NCI-H1105 (cell line): ENCODE measurements at places on chromosomes 11 and 22.
A peak's percentile ranks its signal among the peaks of the same experiment; 100 is the strongest.

DNA sequence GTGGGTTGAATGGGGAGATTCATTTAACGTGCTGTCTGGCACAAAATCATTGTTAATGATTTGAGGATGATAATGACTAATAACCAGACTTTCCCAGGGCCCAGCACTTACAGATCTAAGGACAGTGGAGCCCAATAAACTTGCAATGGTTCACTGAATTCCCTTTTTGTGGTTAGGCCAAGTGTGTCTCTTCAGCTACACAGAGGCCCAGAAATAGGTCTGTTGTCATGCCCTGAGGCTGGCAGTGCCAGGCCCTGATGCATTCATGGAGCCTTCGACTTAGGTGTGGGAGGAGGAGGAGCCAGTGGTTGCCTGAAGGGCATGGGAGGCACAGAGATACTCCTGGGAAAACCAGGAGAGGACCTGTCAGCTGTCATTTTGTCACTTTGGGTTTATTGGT, 56.1 kb downstream of the KIAA1671 start:
- DNase-seq, result no peak

DNA sequence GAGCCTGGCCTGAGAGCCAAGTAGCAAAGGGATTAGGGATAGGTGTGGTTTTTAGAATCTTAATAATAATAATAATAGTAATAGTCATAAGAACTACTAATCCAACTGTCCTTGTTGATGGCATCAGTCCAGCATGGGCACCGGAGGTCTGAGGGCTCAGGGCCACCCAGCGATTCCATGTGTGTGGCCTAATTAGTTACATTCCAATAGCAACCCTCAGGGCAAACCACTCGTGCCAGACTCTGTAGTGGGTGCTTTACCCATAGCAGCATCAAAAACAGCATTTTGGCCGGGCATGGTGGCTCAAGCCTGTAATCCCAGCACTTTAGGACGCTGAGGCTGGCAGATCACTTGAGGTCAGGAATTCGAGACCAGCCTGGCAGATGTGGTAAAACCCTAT, 19.0 kb upstream of the MYH9 start:
- no peak for DNase-seq

DNA sequence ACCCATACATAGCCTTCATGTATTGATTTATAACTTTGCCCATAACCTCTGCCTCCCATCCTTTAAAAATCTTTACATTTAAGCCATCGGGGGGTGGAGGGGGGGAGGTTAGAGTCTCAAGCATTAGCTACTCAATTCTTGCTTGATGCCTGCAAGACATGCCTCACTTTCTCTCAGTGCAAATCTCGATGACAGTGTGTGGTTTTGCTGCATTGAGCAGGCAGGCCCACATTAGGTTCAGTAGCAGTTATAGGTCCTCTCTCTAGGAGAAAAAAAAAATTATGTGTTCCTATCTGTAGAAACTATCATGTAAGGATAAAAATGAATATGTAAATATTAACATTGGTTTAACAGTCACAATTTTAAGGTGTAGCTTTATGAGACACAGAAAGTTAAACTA, 314.0 kb upstream of the ANO3 start:
- no peak for DNase-seq

GRCh38 chr11:1448882-1449281, 37.7 kb downstream of the MOB2 start:
- no peak for DNase-seq

GRCh38 chr22:42179616-42180015, 49.0 kb upstream of the CYP2D6 start:
- DNase-seq, result no peak

DNA sequence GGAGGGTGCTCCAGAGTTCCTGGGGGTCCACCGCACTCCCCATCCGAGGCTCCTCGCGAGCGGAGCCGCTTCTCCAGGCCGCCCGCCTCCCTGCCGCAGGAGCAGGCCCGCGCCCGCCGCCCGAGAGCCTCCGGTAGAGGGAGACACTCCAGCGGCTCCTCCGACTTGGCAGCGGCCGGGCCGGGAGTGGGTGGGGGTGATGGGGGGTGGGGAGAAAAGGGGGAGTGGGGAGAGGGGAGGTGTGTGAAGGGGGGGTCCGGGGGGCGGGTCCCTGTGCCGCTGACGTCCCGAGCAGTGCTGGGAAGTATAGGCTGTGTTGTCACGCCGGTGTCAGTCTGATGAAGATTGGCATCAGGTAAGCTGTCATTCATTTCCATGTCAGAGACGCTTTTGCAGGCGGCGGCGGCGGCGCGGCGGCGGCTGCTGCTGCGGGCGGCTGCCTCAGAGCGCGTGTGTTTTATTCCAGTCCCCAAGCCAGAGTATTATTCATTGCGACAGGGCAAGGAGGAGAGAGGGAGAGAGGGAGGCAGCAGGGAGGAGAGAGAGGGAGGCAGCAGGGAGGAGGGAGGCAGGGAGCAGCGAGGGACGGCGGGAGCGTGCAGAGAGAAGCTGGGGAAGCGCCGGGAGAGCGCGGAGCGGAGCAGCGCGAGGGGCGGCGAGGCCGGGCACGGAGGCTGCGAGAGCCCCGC, at the start of gene PKNOX2:
Gene PKNOX2 (plus strand): TSS at position 330 of the 689 bp plus-strand sequence. CDS start 186,555 bp downstream, outside the sequence.
- DNase-seq, result peak; percentile 89

DNA sequence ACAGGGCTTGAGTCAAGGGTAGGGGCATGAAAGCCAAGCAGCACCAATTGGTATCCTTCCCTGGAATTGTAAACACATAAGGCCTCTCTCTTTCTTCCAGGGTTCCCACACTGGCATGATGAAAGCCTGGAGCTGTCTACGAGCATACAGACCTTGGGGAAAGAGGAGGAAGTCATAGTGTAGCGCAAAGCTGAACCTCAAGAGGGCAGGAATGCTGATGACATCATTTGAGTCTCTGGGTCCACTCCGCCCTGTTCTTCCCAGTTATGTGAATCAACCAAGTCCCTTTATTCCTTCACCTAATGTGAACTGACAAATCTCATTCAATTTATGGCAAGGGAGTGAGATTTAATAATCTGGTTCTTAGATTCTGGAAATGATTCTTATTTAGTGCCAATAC, 266.4 kb upstream of the NCAM1 start:
- no peak for DNase-seq

DNA sequence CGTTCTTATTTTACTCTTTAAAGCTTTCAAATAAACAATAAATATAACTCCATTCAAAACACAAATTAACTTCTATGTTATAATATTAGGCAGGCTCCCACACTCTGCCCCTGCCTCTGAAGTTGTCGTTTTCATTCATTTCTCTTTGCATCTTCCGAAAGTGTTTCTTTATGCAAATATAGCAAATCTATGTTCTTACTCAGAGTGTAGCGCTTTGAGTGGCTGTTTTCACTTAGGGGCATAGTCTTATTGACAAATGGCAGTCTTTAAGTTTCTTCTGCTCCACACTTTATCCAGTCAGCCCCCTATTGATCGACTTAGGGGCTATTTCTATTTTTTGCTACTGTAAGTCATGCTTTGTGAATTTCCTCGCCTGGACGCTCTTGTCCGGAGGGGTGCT, 45.3 kb upstream of the RTL6 start:
- no peak for DNase-seq

DNA sequence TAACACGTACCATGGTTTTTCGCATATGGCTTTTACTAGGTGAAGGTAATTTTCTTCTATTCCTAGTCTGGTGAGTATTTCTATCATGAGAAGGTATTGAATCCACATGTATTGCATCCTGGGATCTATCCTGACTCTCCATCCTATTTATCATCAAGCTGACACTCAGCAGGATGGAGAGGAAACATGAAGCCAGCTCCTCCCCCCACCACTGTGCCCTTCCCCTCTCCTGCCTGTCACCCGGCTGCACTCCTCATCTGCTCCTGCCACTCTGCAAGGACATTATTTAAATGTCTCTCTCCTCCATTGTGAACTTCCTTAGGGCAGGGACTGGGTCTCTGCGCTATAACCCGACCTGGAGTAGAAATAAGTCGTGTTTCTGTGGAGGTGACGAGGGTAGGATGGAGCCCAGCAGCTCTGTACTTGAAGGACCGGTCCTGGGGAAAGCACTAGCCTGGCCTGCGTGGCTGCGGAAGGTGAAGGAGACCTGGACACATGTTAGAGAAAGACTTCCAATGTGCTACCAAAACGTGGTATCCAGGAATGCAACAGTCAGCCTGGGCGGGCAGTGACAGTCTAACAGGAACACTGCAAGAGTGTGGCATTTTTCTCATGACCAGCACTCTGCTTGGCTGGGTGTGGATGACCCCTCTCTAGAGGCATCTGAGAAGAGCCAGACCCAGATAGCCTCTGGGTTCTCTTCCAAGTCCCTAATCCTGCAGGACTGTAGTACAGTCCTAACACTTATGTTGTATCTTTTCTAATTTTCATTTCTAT, 111.2 kb downstream of the MICAL3 start:
- no peak for DNase-seq

DNA sequence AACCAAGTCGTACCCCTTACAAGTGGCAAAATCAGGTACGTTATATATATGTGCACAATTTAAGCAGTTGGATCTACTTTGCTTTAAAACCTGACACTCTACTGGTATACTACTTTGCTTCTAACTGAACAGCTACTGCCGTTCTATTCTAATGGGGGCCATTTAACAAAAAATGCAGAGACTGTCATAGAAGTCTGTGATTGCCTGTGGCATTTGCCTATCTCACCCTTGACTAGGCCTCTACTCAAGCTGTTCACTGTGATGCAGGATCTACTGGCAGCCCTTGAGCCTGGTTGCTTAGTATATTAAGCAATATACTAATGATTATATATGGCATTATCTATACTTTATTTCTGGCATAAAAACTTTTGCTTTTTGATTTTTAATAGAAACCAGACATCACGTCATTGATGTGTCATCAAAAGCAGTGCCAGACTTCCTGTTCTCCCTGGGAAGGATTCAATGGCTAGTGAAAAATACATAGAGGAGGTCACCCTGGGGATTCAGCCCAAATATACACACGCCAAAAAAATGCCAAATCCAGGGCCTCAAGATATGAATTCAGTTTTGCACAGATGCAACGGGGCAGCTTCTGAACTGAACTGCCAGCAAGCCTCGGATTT, 40.0 kb upstream of the FIBIN start:
- no peak for DNase-seq

DNA sequence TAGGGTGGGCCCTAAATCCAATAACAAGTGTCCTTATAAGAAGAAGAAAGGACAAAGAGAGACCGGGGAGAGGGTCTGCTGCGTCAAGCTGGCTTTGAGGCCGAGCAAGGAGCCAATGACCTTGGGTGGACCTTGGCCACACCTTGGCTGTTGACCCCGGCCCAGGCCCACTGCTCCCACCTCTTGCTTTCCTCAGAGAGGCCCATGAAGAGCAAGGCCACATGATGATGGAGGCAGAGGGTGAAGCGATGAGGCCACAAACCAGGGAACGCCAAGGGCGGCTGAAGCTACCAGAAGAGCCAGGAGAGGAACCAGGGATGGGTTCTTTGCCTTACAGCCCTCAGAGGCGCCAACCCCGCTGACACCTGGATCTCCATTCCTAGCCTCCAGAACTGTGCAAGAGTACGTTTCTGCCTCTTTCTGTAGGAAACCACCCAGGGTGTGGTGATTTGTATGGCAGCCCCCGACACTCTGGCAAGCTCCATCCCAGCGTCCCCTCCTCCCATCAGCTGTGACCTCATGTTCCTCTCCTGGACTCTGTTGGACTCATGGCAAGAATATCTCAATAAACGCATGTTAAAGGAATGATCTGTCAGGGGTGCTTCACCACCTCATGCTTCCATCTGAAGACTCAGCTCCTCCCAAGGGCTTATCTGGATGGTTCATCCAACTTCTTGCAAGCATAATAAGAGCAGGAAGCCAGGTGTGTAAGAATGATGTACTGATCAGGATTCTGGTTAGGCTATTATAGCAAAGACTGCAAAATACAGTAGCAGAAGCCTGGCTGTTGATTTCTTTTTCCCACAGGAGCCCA, 41.6 kb upstream of the LINC01488 start:
- DNase-seq, result no peak

DNA sequence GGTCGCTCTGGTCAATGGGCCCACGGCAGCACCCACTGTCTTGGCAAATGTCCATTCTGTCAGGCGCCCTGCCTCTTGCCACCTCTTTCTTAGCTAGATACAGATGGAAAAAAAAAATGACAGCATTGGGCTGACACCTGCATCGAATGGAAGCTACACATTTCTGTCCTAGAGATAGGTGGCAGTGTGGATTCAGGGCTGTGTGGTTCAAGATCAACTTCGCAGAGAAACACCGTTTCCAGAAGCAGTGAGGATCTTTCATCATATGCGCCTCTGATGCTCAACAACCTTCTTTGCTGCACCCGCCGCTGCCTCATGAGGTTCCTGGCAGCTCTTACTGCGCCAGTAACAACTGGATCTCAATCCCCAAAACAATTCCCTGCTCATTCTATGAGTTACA, 236.3 kb downstream of the KIRREL3 start:
- DNase-seq, result peak; percentile 39

DNA sequence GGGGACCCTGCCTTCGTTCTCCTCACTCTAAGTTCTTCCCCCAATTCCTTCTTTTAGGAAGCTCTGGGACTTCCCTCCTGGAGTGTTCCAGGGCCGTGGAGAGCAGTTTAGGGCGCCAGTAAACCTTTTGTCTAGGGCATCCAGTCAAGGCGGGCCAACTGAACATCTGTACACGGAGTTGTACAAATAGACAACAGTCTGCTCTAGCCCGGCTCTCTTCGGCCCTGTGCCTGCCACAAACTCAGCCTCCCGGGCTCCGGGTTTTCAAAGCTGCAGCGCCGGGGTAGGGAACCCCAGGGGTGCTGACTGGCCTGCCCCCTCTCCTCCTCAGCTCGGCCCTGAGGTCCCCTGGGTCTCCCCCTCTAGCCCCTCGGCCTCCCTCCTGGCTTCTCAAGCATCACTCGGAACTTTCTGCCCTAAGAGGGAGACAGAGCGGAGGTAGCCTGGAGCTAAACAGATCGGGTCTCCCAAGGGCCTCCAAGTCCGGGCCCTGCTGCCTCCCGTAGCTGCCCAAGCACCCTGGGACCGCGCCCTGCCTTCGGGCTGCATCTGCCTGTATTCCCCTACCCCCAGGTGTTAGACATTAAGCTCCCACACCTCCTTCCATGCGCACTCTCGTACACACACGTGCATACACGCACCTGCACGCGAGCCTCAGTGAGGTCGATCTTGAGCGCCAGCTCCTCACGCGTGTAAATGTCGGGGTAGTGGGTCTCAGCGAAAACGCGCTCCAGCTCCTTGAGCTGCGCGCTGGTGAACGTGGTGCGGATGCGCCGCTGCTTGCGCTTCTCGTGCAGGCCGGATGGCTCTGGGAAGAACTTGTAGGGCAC, 3.3 kb downstream of the PHOX2A start:
- no peak for DNase-seq

- DNase-seq, result no peak
These were observed 48.9 kb downstream of the RTL6 start for GRCh38 chr22:44449061-44449682.

- DNase-seq, result no peak
These were observed 7.4 kb downstream of the KMT2A start for GRCh38 chr11:118443590-118444218.

- DNase-seq, result no peak
These were observed 87.0 kb downstream of the FAM168A start for GRCh38 chr11:73510877-73511276.

DNA sequence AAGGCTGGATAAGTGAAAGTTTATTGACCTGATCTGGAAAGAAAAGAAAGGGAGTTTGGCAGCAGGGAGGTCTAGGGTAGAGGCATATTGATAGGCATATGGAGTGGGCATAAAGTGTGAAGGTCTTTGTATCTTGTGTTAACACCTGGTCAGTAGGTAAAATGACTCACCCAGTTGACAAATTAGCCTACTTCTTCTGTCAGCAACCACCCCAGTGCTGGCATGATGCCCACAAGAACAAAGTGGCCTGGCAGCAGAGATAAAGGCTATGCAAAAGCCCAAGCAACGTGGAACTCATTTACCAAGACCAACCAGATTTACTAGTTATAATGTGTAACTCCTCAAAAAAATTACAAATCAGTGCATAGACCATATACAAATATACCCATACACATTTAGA, 4.9 kb downstream of the OR10A3 start:
- no peak for DNase-seq
